ENCODE measurements at places on chromosomes 5 and 9.

- DNase-seq = peak; percentile 28
Observed at GRCh38 chr9:76534026-76534425, 75.0 kb downstream of the GCNT1 start.

DNA sequence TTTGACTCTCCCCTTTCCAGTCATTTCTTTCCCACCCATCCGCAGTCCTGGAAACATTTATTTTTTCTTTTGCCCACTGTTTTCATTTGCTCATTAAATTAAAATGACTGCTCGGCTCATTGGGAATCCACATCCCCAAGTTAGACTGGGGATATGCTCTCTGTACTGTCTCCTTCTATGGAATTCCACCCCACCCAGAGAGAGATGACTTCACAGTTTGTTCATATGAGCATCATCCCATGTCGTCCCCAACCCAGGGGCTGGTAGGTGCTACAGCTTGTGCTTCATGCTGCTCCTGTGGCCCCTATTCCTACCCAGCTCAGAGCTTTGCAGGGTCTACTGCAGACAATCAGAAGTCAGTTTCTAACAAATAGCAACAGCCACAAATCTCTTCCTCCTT is 16.5 kb upstream of the RARS1 start:
- no peak for DNase-seq

DNA sequence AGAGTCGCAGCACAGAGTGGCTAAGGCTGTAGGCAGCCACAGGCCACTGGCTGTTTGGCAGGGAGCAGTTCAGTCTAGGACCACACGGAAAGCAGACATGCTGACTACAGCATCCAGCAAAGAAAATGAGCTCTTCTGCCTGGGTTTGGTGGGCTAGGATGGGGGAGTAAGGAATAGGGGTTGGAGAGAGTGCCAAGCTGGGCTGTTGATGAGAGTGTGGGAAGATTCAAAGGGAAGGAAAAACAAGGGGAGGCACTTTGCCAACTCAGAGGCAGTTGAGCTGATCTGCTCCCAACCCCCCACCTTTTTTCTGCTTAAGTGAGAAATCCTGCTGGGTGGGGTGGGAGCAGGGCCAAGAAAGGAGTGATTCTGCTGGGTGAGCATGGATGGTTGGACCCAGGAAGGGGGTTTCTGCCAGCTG is 35.9 kb downstream of the SVEP1 start:
- DNase-seq = no peak

GRCh38 chr9:112705768-112706427 is 12.0 kb downstream of the INIP start:
- DNase-seq = no peak

GRCh38 chr5:149760854-149761187 is 30.7 kb downstream of the PPARGC1B start:
- no peak for DNase-seq

DNA sequence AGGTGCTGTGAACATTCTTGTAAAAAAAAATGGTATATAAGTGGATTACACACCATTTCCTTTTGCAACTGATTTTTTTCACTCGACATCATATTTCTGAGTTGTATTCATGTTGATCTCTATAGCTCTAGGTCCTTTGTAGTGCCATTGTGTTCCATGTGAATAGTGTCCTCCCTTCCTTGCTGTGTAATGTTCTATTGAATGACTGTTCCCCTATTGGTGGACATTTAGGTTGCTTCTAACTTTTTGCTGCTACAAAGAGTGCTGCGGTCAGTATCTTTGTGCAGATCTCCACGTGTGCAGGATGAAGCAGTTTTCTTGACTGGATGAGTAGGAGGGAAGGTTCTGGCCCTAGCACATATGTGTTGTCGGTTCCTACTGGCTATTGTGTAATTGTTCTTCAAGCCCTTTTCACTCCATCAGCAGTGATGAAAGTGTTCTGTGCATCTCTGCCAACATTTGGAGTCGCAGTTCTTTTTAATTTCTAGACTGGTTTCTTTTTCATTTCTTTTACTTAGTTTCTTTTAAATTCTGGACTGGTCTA is 20.2 kb downstream of the DAB2IP start:
- DNase-seq = no peak

DNA sequence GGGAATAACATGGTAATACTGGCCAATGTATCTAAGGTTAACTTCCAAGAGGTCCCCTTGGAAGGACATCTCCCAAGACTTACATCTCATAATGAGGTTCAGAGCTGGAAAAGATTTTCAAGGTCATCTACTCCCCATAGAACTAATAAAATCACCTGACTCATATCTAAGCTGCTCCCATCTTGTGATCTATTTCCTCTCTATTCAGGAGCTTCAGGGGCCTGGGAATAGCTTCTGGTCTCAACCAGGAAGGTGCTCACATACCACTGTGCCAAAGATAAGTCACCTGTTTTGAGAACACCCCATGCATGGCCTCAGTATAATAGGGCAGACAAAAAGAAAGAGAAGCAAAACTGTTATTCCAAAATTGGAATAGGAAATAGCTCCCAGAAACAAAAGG is 74.2 kb downstream of the OXCT1 start:
- DNase-seq = no peak
